IMR-90 (cell line): ENCODE measurements at places on chromosomes 7 and 10. TPM values are rescaled to one million over a fixed set of nuclear protein-coding genes. Genes with fewer than 3 reads are reported as not detected.

DNA sequence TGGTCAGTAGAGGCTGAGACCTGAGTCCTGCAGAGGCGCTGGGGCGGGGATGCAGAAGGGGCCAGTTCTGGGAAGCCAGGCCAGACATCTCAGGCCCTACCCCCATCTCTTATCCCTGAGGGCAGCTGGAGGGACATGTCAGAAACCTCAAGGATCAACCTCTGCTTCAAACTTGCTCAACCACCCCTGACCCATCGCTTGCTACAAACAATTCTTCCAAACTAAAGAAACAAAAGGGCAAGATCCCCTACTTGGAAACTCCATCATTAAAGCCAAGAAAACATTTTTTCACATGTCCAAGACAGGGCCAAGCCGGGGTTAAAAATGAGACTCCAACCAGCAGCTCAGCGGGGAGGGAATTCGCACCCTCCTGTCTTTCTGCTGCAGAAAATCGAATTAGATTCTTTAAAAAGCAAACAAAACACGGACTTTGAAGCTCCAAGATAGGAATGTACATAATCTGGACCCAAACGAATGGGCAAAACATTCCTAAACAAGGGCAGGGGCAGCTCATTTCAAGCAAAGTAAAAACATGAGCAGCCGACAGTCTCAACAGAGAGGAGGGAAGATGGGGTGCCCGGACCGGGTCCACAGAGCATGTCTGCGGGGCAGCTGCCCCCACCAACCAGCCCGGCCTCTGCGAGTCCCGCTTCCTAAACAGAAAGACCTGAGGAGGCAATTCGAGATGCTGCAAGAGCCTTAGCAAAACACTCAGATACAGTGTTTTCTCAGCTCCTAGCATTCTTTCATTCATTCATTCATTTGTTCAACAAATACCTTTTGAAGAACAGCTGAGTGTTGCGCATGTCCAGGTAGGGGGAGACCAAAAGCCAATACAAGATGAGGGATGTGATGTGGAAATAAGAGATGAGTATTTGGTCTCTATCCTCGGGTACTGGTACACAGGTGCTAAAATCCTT is 44.8 kb downstream of the CHST15 start:
- H3K4me1 ChIP-seq: no peaks in the 10 kb centered on the region
- H3K36me3 ChIP-seq: no peaks in the 10 kb centered on the region
- no peak overlapping the region for H3K4me3 ChIP-seq
- H3K27ac ChIP-seq: no peak overlapping the region

- DNase-seq: no peak
- H3K4me3 ChIP-seq: no peak overlapping the region
- H3K4me1 ChIP-seq: no peaks in the 10 kb centered on the region
- no peaks in the 10 kb centered on the region for H3K36me3 ChIP-seq
- no peak overlapping the region for H3K27ac ChIP-seq
Measured at GRCh38 chr7:126845331-126845730, 407.4 kb downstream of the GRM8 start.

- H3K27ac ChIP-seq: no peak overlapping the region
- no peak overlapping the region for H3K4me3 ChIP-seq
- no peaks in the 10 kb centered on the region for H3K4me1 ChIP-seq
Measured at GRCh38 chr10:25651534-25651933, 282.5 kb upstream of the MYO3A start.

DNA sequence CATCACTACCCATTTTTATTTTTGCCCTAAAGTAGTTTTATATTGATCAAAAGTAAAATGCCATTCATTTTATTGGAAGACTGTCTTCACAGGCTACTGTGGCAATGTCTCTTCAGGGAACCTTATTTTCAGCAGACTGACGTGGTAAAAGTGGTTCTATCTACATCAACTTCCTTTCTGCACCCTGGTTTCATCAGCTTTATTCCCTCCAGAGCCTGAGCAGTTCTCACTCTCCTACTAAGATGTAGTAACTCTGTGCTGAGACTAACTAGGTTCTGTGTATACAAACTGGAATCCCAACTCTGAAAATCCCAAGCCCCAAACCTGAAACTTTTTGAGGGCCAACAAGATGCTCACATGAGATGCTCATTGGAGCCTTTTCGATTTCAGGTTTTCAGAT is 155.3 kb downstream of the SFMBT2 start:
- H3K36me3 ChIP-seq: no peaks in the 10 kb centered on the region
- peaks cover 1% of the 10 kb centered on the region; the same call in 1 of the 2 replicates for H3K4me1 ChIP-seq
- H3K27ac ChIP-seq: no peak overlapping the region

DNA sequence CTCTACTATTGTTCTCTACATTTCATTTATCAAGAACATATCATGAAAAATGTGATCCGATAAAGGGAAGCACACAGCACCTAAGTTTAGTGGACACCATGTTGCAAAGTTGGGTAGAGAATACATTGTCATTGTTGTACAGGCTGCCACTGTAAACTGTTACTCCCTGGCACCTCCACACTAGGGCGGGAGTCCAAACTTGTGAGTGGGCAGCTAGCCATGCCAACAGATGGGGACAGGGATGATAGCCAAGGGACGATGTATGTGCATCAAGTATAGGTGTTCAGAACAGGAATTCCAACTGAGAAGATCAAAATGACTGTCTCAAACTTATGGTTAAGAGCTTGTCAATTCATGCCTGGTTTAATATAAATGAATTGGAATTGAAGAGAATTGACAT is 31.1 kb upstream of the COMMD3 start:
- H3K27ac ChIP-seq: no peak overlapping the region
- no peak overlapping the region for H3K4me3 ChIP-seq
- no peaks in the 10 kb centered on the region for H3K27me3 ChIP-seq

GRCh38 chr10:132774902-132775863 is 10.8 kb downstream of the NKX6-2 start:
- H3K27me3 ChIP-seq: no peaks in the 10 kb centered on the region
- DNase-seq: no peak
- no peak overlapping the region for H3K4me3 ChIP-seq
- no peaks in the 10 kb centered on the region for H3K4me1 ChIP-seq
- no peak overlapping the region for H3K27ac ChIP-seq
- H3K36me3 ChIP-seq: peaks cover 1% of the 10 kb centered on the region; the same call in 1 of the 2 replicates

The TAX1BP1 gene
- total RNA-seq: 52.7 and 68.9 TPM in 2 replicates

DNA sequence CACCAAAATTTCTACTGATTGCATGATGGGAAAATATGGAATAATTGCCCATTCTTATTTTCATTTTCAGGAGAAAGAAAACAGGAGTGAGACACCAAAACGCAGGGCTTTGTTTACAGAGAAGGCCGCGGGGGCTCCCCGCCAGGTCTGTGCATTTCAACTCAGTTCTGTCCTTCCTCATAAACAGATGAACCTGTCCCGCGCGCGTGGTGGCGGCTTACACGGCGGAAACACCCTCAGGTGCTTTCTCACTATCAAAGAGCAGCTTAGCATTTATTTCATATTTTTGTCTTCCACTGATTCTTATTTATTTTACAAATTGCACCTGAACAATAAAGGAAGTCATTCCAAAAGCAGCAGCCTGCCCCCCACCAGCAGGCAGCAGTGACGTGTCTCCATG is 579.4 kb downstream of the PTPRN2 start:
- no peak overlapping the region for H3K27ac ChIP-seq
- H3K4me1 ChIP-seq: no peaks in the 10 kb centered on the region
- no peaks in the 10 kb centered on the region for H3K27me3 ChIP-seq

- H3K4me3 ChIP-seq: no peak overlapping the region
- H3K27me3 ChIP-seq: no peaks in the 10 kb centered on the region
- no peak for DNase-seq
- no peak overlapping the region for H3K27ac ChIP-seq
- H3K36me3 ChIP-seq: no peaks in the 10 kb centered on the region
- no peaks in the 10 kb centered on the region for H3K4me1 ChIP-seq
Measured at GRCh38 chr7:78039790-78040776, 241.5 kb downstream of the PHTF2 start.

The SH2B2 gene
- 0.36 and 0.56 TPM in 2 replicates for total RNA-seq

The CDHR3 gene
- 1.6 and 1.7 TPM in 2 replicates for total RNA-seq

GRCh38 chr10:122113161-122113944 is 124.4 kb downstream of the TACC2 start:
- H3K27ac ChIP-seq: peak overlapping the region; percentile 65
- H3K4me1 ChIP-seq: peaks cover 10% of the 10 kb centered on the region
- peak; percentile 68 for DNase-seq
- H3K27me3 ChIP-seq: no peaks in the 10 kb centered on the region
- H3K4me3 ChIP-seq: peak overlapping the region; percentile 70

The OPALIN gene
- not detected in 2 replicates for total RNA-seq

The GARIN1A gene
- total RNA-seq: 0.18 and 0.28 TPM in 2 replicates

The TDRD1 gene
- total RNA-seq: not detected in 2 replicates
